Keratinocyte (primary cell): ENCODE measurements at places on chromosomes 1 and 21.
A peak's percentile ranks its signal among the peaks of the same experiment; 100 is the strongest.

GRCh38 chr1:217946511-217946910 lies 315.4 kb downstream of the SPATA17 start:
- DNase-seq, result no peak

GRCh38 chr1:113975211-113975895 lies 3.9 kb upstream of the OLFML3 start:
- DNase-seq, result no peak

DNA sequence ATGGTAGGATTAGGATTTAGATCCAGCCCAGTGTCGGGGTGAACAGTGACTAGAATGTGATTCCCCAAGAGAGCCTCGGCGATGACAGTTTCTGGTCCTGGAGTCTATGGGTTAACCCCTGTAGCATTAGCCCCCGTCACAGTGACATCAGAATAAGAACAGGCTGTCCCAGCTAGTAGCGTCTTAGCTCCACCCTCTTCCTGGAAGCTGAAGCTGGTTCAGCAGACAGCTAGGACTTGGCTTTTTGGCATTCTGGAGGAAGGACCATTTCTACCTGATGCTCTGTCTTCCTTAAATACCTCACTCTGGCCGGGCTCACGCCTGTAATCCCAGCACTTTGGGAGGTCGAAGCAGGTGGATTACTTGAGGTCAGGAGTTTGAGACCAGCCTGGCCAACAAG lies 5.0 kb downstream of the NDUFS2 start:
- DNase-seq, result no peak

- DNase-seq, result no peak
Observed at GRCh38 chr1:8092657-8093056, 66.5 kb upstream of the ERRFI1 start.

- no peak for DNase-seq
Observed at GRCh38 chr21:43371786-43372185, 55.1 kb downstream of the SIK1 start.

DNA sequence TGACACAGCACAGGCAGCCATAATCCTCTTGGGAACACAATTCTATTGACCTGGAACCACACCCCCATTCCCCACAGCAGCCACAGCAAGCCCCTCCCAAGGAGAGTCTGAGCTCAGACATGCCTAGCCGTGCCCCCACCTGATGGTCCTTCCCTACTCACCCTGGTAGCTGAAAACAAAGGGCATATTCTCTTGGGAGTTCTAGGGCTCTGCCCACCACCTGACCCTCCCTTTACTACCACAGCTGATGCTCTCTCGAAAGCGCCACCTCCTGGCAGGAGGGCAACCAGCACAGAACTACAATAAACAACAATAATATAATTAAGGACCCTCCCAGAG lies 184.8 kb upstream of the COA6 start:
- DNase-seq, result peak; percentile 92

- DNase-seq, result no peak
Observed at GRCh38 chr1:221306239-221306638, 427.0 kb downstream of the HLX start.

DNA sequence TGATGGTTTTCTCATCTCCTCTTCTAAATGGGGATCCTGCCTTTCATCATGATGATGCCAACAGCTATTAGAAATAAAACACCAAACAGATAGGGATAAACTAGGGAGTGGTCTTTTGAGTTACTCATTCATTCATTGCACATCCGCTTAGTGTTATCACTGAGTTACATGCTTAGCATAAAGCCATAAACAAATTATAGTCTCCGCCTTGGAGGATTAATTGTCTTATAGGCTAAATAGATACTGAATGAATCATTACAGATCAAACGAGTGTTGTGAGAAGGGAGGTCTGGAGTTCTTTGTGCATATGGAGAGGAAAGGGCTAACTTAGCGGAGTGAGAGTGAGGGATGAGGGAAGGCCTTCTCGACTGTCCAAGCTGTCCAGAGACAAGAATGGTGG lies 19.8 kb upstream of the GUCA2B start:
- DNase-seq, result no peak

GRCh38 chr1:88466011-88466410 lies 218.1 kb upstream of the PKN2 start:
- no peak for DNase-seq

- DNase-seq, result no peak
Observed at GRCh38 chr1:179253286-179253972, 24.0 kb upstream of the ABL2 start.

GRCh38 chr1:9721606-9722377 lies 70.3 kb downstream of the PIK3CD start:
- no peak for DNase-seq

DNA sequence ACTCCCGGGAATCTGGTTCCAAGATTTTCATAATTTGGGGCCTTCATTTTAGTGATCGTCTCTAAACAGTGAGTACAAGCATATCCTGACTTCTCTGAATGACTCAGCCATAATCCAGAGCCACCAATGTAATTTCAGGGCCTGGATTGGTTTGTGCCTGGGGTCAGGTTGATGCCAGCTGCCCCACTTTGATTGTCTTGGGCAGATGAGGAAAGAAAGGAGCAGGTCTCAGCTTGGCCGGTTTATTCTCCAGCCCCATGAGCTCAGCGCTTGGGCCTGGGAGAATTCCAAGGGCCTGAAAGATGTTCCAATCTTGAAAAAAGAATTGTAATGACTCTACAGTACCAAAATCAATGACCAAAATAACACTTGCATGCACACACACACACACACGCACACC lies 71.2 kb upstream of the ECE1 start:
- DNase-seq, result no peak

GRCh38 chr1:14955976-14956375 lies 197.6 kb upstream of the TMEM51 start:
- no peak for DNase-seq

- no peak for DNase-seq
Observed at GRCh38 chr1:155022927-155023236, 10.7 kb downstream of the DCST2 start.

DNA sequence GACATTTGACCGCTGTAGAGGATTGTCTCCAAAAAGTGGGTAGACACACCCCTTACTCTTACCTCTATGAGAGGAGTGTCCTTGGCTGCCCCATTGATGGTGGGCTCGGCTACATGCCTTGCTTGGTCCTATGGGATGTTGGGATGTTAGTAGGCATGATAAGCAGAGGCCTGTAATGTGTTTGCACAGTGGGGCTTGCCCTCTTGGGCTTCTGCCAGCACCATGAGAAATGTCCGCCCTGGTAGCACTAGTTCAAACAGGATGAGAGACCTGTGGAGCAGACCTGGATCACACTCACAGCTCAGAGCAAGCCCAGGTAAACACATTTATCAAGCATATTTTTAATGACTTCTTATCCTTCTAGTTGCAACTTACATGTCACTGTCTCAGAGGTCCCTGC lies 54.2 kb downstream of the SH3GLB1 start:
- no peak for DNase-seq

DNA sequence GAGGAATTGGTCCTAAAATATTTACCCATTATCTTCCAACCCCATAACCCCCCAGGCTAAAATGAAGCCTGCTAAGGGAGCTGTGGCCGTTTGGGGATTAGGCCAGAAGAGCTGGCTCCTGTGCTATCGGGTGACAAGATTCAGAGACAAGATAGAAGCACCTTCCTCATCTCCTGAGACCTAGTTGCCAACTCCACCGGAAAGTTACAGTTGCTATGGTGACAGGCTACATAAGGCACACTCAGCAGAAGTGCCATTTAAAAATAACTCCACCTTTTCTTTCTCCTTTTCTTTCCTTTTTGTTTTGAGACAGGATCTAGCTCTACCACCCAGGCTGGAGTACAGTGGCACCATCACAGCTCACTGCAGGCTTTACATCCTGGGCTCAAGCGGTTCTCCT lies 43.6 kb upstream of the ROR1 start:
- no peak for DNase-seq

GRCh38 chr21:14243874-14244273 lies 27.9 kb downstream of the RBM11 start:
- DNase-seq, result no peak

GRCh38 chr1:224168859-224169380 lies 14.1 kb upstream of the DEGS1 start:
- DNase-seq, result no peak

DNA sequence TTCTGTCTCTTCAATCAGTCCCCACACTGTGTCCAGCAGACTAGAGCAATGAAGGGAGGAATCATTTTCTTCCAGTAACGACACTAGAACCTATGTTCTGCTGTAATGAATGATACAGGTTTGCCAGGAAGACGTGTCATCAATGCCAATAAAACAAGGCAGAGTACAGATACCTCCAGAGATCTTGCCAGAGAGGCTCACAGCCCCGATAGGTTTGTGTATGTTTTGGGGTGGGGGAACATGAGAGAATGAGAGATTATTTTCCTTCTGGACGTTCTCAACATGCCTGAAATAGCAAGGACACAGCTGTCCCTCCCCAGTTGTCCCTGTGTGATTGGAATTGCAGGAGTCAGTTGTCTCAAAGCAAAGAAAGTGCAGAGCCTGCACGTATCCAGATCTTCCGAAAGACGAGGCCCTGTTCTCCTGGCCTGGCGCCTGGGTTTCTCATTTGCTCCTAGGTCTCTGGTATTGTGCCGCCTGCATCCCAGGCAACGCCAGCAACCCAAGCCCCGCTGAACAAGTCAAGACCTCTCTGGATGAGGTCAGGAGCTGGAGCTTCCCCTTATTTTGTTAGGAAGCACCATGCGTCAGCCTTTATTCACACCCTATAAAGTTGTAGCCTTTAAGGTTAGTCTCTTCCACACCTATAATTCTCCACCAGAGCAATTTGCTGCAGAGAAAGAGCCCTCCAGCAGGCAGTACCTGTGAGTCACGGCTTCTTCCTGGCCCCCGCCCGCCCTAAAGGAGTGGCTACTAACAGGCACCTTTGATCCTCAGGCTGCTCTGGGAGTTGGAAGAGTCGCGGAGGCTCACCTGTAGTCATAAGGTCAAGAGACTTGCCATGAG lies 130.5 kb downstream of the TOMM20 start:
- peak; percentile 99 for DNase-seq

- DNase-seq, result no peak
Observed at GRCh38 chr21:41622831-41623548, 115.0 kb upstream of the TMPRSS2 start.

DNA sequence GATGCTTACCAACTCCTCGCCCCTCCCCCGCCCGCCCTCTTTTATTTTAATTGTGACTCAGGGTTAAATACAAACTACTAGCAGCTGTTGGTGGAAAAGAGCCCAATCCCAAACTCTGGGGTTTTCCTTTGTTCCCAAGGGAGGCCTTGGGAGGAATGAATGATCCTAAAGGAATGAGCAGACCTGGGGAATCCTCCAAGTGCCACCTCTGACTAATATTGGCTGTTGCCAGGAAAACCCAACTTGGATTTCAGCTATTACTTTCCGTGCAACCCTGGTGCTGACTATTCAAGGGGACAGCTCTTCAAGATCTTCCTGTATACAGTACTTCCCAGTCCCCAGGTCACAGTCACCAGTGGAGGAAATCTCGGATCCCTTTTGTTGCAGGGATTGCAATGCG lies 1.3 kb upstream of the S100A10 start:
- no peak for DNase-seq

DNA sequence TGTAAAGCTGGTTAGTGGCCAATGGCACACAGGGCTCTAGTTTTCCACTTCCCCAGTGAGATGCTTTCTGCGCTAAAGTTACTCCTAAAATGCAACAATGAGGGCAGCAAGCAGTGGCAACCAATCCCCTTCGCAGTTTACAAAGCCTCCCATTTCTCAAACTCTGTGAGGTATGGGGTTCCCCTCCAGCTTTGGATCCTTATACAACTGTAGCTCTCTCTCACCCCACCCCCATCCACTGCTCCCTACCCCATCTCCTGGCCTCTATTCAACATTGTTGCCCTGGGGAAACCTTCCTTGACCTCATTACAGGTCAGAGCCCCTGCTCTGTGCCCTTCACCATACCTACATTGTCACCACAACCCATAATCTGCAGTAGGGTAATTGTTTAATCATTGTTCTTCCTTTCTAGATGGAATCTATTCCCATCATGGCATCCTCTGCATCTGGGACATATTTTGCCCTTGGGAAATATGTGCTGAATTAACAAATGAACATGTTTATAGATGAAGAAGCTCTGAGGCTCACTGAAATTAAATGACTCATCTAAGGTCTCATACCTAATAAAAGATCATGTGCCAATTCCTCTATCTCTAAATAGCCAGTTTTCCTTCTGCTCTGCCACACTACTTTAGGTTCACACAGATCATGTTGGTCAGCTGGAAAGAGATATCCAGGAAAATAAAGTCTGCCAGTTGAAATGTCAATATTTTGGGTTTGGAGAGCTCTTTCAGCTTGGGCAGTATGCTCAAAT lies 12.6 kb downstream of the KIAA0040 start:
- DNase-seq, result no peak

DNA sequence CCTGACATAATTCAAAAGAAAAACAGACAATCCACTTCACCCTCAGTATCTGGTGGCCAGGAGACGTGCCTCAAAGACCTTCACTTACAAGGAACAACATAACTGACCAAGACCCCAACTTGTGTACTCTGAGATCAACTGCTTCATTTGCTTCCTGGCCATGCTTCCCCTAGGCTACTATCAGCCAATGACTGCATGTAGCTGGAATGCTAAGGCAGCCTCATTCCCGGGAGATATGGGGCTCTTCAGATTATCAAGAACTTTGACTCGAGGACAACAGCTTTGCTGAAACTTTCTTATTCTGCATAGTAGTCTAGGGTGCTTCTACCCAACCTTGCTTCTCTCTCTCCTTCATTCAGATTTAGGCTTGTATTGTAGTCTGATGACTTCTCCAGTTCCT lies 11.7 kb upstream of the UCK2 start:
- DNase-seq, result no peak

GRCh38 chr1:173507205-173507846 lies 30.2 kb downstream of the PRDX6 start:
- DNase-seq, result no peak

DNA sequence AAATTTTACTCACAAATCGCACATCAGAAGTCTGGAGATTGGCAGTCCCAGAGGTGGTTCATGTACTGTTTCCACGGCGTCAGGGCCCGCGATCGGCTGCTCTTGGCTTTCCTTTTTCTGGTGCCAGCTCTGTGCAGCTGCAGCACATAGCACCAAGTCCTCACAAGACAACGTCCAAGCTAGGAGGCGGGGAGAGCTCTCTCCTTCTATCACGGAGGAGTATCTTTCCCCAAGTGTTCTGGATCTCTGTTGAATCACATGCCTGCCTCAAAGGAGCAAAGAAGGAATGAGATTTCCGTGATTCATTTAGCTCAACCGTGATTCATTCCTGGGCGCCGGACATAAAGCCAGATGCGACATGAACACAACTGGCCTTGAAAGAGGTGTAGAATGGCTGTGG lies 25.5 kb downstream of the MT1HL1 start:
- DNase-seq, result no peak

- no peak for DNase-seq
Observed at GRCh38 chr1:37315371-37315846, 159.0 kb upstream of the ZC3H12A start.

GRCh38 chr1:160163615-160164014 lies 12.2 kb downstream of the ATP1A4 start:
- no peak for DNase-seq

GRCh38 chr21:22120616-22121266 lies 1122.5 kb downstream of the NCAM2 start:
- DNase-seq, result no peak
